ENCODE measurements at places on chromosomes 6 and 20. TPM values are rescaled to one million over a fixed set of nuclear protein-coding genes. Genes with fewer than 3 reads are reported as not detected.

GRCh38 chr20:4470375-4470774, 251.3 kb upstream of the PRND start:
- DNase-seq, result no peak

DNA sequence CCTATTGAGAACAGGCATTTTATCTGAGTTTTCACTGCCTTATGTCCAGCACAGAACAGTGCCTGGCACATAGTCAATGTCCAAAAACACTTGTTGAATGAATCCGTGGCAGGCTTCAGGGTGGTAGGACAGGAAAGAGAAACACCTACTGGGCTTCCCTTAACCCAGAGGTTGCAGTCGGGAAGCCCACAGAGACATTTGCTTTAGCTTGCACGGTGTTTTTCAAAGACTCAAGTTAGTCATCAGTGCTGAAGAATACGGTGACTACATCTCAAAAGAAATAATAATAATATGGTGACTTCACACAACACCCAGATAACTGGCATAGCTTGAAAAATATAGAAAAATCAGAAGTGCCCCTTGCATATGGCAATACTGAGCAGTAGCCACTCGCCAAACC, 160.4 kb downstream of the CD83 start:
- DNase-seq, result no peak

DNA sequence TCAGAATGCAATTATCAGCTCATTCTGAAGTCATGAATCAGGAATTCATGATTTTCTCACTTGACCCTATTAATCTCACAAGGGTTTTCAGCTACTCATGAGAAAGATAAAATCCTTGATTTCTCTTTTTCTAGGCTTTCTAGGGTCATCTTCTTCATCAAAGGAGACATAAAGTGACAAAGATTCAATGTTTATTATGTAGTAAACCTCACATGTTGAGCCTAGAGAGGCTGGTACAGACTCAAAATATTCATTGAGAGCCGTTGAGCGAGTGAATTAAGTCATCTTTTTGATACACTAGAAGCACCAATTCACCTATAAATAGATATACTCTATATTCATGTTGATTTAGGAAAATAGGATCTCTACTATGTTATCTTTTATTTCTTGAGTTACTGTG, 104.8 kb upstream of the TRAF3IP2 start:
- no peak for DNase-seq

- DNase-seq, result no peak
Measured at GRCh38 chr6:2274981-2275891, 29.8 kb upstream of the GMDS start.

DNA sequence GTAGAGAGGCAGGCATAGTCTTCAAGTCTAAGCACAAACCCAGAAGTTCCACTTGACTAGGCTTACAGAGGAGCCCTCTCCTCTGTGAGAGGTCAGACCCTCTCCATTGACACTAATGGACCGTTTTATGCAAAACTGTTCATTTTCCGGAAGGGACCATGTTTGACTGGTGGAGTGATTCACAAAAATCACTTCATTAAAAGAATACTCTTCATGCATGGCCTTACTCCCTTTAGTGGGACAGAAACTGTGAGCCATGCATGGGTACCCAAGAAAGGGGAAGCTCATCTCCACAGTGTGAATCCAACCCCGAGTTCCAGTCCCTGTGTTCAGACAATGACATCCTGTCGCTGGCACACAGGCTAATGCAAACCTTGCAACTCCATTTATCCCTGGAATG, 63.2 kb downstream of the OLIG3 start:
- DNase-seq, result no peak

DNA sequence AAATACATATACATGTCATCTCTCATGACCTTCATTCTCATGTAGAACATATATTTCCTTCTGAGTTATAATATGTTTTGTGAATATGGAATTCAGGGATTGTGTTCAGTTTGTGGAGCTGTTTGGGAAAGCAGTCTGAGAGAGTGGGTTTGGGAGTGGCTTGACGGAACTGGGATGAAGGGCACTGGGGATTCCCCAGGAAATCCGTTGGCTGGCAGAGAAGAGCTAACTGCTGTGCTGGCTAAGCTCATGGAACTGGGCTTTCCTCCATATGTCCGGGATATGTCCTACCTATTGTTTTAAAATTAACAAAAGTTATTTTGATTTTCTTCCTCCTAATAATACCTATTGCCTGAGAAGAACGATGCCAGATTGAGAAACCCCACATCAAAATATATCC, 359.5 kb upstream of the FLRT3 start:
- no peak for DNase-seq

GRCh38 chr20:60056407-60057122, 98.3 kb downstream of the CDH26 start:
- no peak for DNase-seq

GRCh38 chr20:31497838-31498540, 16.3 kb upstream of the HM13 start:
- peak; percentile 59 for DNase-seq

- DNase-seq, result no peak
Measured at GRCh38 chr20:6818033-6818808, 50.7 kb downstream of the BMP2 start.

DNA sequence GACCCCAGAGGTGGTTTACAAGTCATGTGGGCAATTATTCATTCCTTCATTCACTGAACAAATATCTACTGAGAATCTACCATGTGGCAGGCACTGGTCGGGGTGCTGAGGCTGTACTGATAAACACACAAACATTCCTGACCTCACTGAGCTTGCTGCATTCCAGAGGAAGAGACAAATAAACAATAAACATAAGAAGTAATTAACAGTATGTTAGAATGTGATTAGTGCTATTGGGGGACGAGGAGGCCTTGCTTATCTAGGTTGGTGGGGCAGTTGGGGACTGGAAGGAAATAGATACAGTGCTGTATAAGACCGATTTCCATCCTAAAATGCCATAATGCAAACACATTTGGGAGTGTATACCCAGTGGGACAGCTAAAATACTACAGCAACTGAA, 44.1 kb downstream of the MAK start:
- no peak for DNase-seq

The PNPLA1 gene
- total RNA-seq, result not detected

The RBBP8NL gene
- total RNA-seq, result not detected

The DUSP15 gene
- 5.7 TPM for total RNA-seq

The SLC22A1 gene
- total RNA-seq, result 1.1 TPM

The DOK5 gene
- 10.9 TPM for total RNA-seq

All from left cardiac atrium (tissue), 4 donors.